Activated CD4-positive, alpha-beta T cell treated with anti-CD3 and anti-CD28 coated beads, Interleukin-2, amount 10 ng/mL, durations not matched to agents 24 days and 14 days (primary cell): ENCODE measurements at places on chromosomes 7 and 10.

DNA sequence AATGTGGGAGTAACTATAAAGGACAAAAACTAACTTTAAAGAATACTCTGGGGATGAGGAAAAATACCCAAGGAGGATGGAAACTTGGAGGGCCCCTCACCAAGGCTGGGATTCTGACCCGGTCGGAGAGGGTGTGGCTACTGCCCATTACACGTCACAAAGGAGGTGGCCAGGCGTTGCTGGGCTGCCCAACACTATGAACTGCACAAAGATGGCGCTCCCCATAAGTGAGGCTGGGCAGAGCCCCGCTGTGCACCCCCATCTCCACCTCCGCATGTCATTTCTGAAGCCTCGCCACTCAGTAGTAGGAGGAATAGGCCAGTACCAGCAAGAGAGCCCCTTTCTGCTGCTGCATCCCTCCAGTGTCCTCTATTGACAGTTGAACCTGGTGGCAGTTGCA is 290.1 kb upstream of the ZNF32 start:
- no peak overlapping the region for H3K4me3 ChIP-seq
- no peaks in the 10 kb centered on the region for H3K36me3 ChIP-seq
- H3K4me1 ChIP-seq: peaks cover 6% of the 10 kb centered on the region
- H3K27me3 ChIP-seq: peaks cover 10% of the 10 kb centered on the region
- no peak for DNase-seq

GRCh38 chr7:45150199-45150598 is 7.4 kb upstream of the RAMP3 start:
- no peak overlapping the region for H3K4me3 ChIP-seq
- no peak for DNase-seq
- H3K27ac ChIP-seq: no peak overlapping the region
- no peaks in the 10 kb centered on the region for H3K4me1 ChIP-seq
- H3K36me3 ChIP-seq: no peaks in the 10 kb centered on the region
- H3K27me3 ChIP-seq: peaks cover 17% of the 10 kb centered on the region

DNA sequence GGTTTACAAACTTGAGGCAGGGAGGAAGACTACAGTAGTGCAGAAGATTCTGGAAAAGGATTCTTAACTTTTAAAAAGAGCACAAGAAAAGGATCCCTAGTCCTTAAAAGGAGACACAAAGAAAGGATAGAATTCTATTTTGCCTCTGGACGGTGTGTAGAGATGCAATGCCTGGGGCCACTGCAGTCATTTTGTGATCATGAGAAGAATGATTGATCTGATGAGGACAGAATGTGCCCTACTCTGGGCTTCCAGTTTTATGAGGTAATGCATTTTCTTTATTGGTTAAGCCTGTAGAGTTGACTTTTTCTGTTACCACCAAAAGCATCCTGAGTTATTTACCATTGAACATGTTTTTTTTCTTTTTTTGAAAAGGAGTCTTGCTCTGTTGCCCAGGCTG is 28.3 kb upstream of the UCMA start:
- H3K27me3 ChIP-seq: peaks cover 12% of the 10 kb centered on the region
- H3K36me3 ChIP-seq: no peaks in the 10 kb centered on the region
- no peak overlapping the region for H3K4me3 ChIP-seq
- no peak for DNase-seq
- peaks cover 2% of the 10 kb centered on the region for H3K4me1 ChIP-seq

DNA sequence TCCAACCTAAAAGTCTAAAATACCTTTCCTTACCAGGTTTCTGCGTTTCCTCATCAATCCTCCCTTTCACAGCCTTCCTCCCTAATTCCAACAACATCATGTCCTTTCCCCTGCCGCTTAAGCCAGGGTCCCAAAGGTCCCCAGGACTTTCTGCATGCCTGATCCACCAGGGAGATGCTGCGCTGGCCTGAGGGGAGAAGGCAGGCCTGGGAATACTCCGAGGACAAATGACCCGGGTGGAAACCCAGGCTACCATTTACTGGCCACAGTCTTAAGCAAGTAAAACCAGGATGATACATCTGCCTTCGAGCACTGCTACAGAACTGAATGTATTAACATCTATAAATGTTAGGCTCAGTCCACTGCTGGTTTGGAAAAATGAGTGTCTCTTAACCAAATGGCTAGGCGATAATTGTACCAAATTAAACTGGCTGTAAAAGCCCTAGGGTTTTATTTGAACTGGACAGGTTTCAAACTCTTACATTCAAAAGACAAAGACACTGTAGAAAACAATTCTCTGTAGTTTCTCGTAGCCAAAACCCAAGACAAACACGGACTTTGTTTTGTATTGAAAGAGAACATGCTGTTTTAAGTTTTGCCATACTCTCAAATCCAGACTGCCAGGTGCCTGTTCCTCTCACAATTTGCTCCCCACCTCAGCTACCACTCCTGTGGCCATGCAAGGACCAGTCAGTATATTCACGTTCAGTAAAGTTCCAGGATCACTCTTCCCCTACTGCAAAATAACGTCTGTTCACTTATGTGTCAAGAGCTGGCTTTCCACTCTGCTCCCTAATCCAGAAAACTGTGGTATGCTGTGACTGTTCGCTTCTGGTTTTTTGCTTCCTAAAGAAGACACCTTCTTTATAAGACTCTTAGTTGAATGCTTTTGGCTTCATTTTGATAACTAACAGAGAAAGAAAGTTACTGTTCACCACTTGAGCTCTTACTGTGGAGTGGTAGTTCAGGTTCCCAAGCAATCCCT is 145.7 kb downstream of the RNF216 start:
- H3K4me3 ChIP-seq: no peak overlapping the region
- H3K4me1 ChIP-seq: peaks cover 11% of the 10 kb centered on the region
- DNase-seq: no peak
- H3K27ac ChIP-seq: no peak overlapping the region

DNA sequence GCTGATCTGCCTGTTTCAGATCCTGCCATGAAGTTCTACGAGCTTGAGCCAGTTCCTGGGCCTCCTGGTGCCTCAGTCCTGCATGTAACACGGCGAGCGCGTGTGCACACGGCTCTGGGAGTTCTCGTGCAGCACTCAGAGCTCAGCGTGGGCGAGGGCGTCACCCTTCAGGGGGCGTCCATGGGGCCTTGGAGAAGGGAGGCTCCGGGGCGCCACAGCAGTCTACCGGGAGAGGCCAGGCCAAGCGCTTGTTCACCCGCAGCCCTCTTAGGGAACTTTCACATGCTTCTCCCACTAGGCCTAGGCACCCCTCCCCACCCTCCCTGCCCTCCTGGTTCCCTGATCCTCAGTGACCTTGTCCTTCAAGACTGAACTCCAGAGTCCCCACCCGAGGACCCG is 83.1 kb downstream of the BMS1 start:
- no peak overlapping the region for H3K27ac ChIP-seq
- H3K4me3 ChIP-seq: no peak overlapping the region
- H3K27me3 ChIP-seq: peaks cover 43% of the 10 kb centered on the region
- DNase-seq: no peak

DNA sequence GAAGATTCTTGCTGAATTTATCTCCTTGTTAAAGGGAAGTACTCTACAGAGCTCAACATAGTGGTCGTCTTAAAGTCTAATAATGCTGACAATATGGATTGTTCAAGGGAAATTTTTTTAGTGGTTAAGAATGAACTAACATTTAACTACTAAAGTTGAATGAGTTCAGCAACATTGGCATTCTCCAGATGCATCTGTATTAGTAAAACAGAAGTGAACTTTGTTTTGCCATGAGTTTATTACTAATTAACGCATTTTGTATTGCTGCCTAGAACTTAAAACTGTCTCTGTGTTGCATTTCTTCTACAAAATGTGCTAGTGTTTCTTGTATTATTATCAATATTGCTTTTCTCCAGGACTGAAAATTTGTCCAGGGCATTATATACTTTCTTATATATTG is 67.5 kb downstream of the C1GALT1 start:
- H3K36me3 ChIP-seq: peaks cover 30% of the 10 kb centered on the region
- H3K27me3 ChIP-seq: no peaks in the 10 kb centered on the region
- H3K4me1 ChIP-seq: peaks cover 6% of the 10 kb centered on the region
- DNase-seq: no peak

DNA sequence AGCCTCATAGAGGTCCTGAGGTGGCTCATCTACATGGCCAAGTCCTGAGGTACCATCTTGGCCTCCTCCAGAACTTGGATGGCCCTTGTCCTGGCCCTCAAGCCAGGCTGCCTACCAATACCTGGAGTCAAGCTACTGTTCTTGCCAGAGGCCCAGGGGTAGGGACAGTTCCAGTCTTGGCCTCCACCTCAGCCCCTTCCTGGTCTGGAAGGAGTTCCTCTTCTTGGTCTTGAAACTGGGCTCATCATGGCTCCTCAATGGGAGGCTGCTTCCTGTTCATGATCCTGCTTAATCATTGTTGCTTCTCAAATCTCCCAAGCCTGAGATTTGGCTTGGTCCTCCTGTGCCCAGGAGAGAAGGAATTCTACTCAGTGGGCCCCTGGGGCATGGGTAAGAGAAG is 3.9 kb downstream of the HPS6 start:
- peaks cover 20% of the 10 kb centered on the region for H3K4me1 ChIP-seq
- H3K36me3 ChIP-seq: peaks cover 7% of the 10 kb centered on the region
- H3K27me3 ChIP-seq: no peaks in the 10 kb centered on the region
- no peak overlapping the region for H3K4me3 ChIP-seq
- no peak for DNase-seq
- H3K27ac ChIP-seq: peak overlapping the region; percentile 16

- no peak for DNase-seq
- H3K27ac ChIP-seq: no peak overlapping the region
- no peaks in the 10 kb centered on the region for H3K27me3 ChIP-seq
- no peaks in the 10 kb centered on the region for H3K4me1 ChIP-seq
- H3K4me3 ChIP-seq: no peak overlapping the region
Observed at GRCh38 chr7:151813445-151813844, 63.5 kb downstream of the PRKAG2 start.

DNA sequence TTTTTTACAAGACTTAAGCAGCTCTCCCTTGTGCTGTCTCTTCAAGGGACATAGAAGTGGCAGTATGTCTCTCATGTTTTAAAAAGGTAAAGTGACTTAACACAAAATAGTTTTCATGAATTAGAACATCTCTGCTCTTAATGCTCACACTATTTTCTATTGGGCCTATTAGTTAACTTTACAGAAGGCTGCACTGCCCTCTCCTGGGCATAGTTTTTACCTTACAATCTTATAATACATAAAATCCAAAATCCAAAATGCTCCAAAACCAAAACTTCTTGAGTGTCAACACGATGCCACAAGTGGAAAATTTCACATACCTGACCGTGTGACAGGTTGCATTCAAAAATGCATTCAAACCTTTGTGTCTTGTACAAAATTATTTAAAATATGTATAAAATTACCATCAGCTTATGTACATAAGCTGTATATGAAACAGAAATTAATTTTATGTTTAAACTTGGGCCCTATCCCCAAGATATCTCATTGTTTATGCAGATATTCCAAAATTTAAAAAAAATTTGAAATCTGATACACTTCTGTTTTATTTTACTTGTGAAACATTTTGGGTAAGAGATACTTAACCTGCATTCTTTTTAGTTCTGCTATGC is 25.8 kb downstream of the TES start:
- DNase-seq: peak; percentile 84
- peaks cover 26% of the 10 kb centered on the region for H3K4me1 ChIP-seq
- H3K4me3 ChIP-seq: no peak overlapping the region
- H3K36me3 ChIP-seq: peaks cover 14% of the 10 kb centered on the region

GRCh38 chr10:49650724-49651034 is 28.8 kb upstream of the C10orf53 start:
- H3K4me3 ChIP-seq: no peak overlapping the region
- no peak for DNase-seq
- H3K27me3 ChIP-seq: peaks cover 5% of the 10 kb centered on the region

- no peak for DNase-seq
- peaks cover 23% of the 10 kb centered on the region for H3K36me3 ChIP-seq
- H3K27me3 ChIP-seq: peaks cover 12% of the 10 kb centered on the region
- H3K4me1 ChIP-seq: peaks cover 17% of the 10 kb centered on the region
Observed at GRCh38 chr7:101159696-101160674, 5.4 kb downstream of the VGF start.

GRCh38 chr7:33932221-33932620 is 26.9 kb downstream of the BMPER start:
- DNase-seq: no peak
- no peaks in the 10 kb centered on the region for H3K27me3 ChIP-seq
- H3K4me3 ChIP-seq: no peak overlapping the region
- H3K36me3 ChIP-seq: no peaks in the 10 kb centered on the region

- H3K4me1 ChIP-seq: peaks cover 8% of the 10 kb centered on the region
- no peaks in the 10 kb centered on the region for H3K36me3 ChIP-seq
- no peak for DNase-seq
- H3K27me3 ChIP-seq: peaks cover 36% of the 10 kb centered on the region
Observed at GRCh38 chr7:69597278-69598076, 798 bp upstream of the AUTS2 start.

DNA sequence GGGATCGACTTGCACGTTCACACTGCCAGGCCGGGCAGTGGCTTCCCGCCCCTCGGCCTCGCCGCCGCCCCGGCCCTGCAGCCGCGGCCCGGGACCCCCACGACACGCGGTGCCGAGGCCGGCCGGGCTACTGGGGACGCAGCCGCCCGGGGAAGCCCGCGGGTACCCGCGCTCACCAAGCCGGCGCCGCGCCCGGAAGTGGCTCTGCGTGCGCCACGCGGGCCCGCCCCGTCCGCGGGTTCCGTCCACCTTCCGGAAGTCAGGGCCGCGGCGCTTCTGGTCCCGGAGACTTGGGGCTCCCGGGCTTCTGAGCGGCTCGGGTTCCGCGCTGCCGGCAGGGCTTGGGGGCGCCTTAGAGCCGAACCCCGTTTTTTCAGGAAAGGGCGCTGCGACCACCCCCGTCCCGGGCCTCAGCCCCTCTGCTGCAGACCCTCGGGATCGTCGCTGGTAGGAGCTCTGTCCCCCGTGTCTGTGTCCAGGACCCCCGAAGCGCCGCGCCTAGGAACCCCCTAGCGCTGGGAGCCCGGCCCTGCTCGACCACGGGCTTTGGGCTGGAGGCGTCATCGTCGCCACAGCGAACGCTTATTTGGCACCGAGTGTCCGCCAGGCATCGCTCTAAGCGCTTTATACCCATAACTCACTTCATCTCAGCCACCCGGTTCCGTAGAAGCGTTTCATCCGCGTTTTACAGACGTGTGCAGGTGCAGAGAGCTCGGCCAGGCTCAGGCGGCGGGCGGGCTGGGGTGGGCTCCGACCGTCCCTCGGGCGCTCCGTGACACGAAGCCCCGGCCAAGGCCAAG is at the start of gene PSMG3:
Gene PSMG3 (minus strand): TSS at position 200 of the 800 bp plus-strand sequence. CDS start 693 bp downstream, outside the sequence.
- peaks cover 32% of the 10 kb centered on the region for H3K36me3 ChIP-seq
- H3K27me3 ChIP-seq: no peaks in the 10 kb centered on the region
- H3K4me3 ChIP-seq: peak within 1 kb of the TSS; percentile 95
- peak within 1 kb of the TSS; percentile 92 for H3K27ac ChIP-seq

- H3K4me1 ChIP-seq: no peaks in the 10 kb centered on the region
- H3K36me3 ChIP-seq: no peaks in the 10 kb centered on the region
- H3K27ac ChIP-seq: no peak overlapping the region
- no peaks in the 10 kb centered on the region for H3K27me3 ChIP-seq
Observed at GRCh38 chr10:126175641-126176262, 212.5 kb downstream of the ADAM12 start.

- DNase-seq: peak; percentile 84
- no peak overlapping the region for H3K4me3 ChIP-seq
- H3K27ac ChIP-seq: no peak overlapping the region
- H3K27me3 ChIP-seq: no peaks in the 10 kb centered on the region
- no peaks in the 10 kb centered on the region for H3K36me3 ChIP-seq
Observed at GRCh38 chr10:52779541-52780390, 7.2 kb upstream of the MBL2 start.

- no peak overlapping the region for H3K27ac ChIP-seq
- DNase-seq: no peak
- H3K36me3 ChIP-seq: no peaks in the 10 kb centered on the region
- no peaks in the 10 kb centered on the region for H3K4me1 ChIP-seq
Observed at GRCh38 chr7:46969303-46970130, 612.4 kb downstream of the TNS3 start.

- H3K27ac ChIP-seq: no peak overlapping the region
- H3K36me3 ChIP-seq: no peaks in the 10 kb centered on the region
- no peaks in the 10 kb centered on the region for H3K4me1 ChIP-seq
- H3K27me3 ChIP-seq: no peaks in the 10 kb centered on the region
- no peak overlapping the region for H3K4me3 ChIP-seq
- DNase-seq: no peak
Observed at GRCh38 chr10:129765664-129766550, 198.2 kb downstream of the EBF3 start.
